Suprapubic skin (tissue), 4 donors: ENCODE measurements at places on chromosomes 13 and 19.

GRCh38 chr13:110874508-110874960 lies 40.3 kb downstream of the ANKRD10 start:
- peak; percentile 89 for DNase-seq

GRCh38 chr13:109095126-109095525 lies 465.7 kb downstream of the MYO16 start:
- DNase-seq, result no peak

- DNase-seq, result peak; percentile 88
These were observed 687 bp downstream of the ILF3 start for GRCh38 chr19:10654610-10655456.

DNA sequence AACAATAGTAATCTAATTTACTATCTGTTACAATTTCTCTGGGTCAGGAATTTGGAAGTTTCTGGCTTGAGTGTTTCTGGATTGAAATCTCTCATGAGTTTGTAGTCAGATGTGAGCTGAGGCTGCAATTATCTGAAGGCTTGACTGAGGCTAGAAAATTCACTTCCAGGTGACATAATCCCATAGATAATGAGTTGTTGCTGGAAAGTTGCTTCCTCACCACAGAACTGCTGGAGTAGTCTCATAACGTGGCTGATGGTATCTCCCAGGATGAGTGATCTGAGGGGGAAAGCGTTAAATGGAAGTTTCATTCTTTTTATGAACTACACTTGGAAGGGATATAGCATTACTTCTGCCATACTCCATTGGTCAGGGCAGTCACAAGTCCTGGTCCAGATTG lies 15.3 kb upstream of the FPR3 start:
- no peak for DNase-seq

- no peak for DNase-seq
These were observed 8.9 kb upstream of the AMER2 start for GRCh38 chr13:25180775-25181537.

GRCh38 chr19:43555185-43555770 lies 20.0 kb downstream of the XRCC1 start:
- no peak for DNase-seq

DNA sequence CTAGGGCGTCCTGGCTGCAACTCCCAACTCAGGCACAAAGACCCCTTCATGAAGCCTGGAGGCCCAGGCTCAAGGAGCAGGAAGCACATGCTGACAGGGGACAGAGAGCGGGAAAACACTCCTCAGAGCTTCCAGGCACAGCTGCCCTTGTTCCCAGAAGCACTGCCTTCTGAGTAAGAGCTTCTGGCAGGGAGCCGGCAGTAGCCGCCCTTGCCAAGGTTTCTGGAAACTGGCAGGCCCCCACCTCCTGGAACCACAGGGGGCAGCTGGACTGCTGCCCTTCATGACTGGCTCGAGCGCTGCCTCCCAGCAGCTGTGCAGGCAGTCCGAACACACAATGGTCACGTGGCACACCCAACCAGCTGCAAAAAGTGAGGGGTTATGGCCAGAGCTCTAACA lies 33.6 kb upstream of the EPHX3 start:
- DNase-seq, result peak; percentile 85

GRCh38 chr13:69947582-69947981 lies 160.0 kb upstream of the ATXN8OS start:
- no peak for DNase-seq

- no peak for DNase-seq
These were observed 217.3 kb downstream of the LHFPL6 start for GRCh38 chr13:39385621-39386231.

DNA sequence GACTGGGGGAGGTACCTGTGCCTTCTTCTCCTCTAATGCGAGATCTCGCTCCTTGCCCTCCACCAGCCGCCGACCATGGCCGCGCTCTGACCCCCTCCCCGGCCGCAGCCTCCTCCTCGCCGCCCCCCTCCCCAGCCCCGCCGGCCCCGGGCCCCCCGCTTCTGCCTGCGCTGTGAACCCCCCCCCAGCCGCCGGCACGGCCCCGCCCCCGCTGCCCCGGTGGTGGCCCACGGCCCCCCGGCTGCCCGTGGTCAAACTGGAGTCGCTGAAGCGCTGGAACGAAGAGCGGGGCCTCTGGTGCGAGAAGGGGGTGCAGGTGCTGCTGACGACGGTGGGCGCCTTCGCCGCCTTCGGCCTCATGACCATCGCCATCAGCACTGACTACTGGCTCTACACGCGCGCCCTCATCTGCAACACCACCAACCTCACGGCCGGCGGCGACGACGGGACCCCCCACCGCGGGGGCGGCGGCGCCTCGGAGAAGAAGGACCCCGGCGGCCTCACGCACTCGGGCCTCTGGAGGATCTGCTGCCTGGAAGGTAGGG lies at the start of gene CACNG8:
Gene CACNG8 (plus strand): TSS at position 51 of the 545 bp plus-strand sequence.
- no peak for DNase-seq

DNA sequence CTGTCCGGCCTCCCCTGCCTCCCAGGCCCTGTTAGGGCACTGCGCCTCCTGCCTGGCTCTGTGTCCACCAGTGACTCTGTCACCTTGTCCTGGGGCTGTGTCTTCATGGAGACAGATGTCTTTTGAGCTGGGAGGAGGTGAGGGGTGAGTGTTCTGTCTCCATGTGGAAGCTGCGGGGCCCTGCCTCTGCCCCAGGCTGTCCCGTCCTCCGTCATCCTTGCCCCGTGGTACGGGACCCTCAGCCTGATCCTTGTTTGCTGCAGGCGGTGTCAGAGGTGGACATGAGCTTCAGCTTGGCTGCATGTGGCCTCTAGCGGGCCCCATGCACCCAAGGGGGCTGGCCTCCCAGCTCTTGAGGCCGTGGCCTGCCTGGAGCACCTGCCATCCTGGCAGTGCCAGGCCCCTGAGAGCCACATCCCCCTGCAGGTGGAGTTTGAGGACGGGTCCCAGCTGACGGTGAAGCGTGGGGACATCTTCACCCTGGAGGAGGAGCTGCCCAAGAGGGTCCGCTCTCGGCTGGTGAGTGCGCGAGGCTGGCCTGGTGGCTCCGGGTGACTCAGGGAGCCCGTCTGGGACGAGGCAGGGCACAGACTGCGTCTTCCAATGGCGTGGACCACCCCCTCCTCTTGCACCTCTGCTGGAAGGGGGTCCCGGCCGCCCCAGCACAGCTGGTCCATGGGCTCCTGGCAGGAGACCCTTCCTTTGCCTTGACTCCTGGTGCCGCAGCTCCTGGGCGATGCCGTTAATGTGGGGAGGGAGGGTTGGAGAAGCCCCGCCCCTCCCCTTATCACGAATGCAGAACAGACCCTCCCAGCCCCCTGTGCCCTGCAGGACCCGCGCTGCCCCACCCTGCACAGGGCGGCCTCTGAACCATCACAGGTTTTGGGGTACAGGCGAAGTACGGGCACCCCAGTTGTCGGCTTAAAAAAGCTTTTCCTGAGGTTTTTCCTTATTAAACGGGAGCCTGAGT lies 181.3 kb downstream of the KDM4B start:
- peak; percentile 64 for DNase-seq

GRCh38 chr13:75425216-75426009 lies 56.6 kb downstream of the TBC1D4 start:
- DNase-seq, result no peak

DNA sequence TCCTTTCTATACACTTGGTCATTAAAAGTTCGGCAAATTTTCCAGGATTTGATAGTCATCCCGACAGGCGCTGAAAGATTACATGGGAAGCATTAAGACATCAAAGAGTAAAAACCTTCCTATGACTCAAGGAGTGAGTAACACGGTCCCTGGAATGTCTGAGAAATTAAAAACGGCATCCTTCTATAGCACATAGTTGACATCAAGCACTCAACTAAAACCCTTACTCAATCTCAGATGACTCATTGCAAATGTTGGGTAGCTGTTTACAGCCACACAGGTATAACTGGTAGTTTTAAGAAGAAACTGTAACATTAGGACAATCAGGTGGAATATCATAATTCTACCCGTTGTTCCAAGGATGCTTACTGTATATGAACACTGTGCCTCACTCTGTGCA lies 6.4 kb upstream of the LGALS13 start:
- DNase-seq, result no peak

DNA sequence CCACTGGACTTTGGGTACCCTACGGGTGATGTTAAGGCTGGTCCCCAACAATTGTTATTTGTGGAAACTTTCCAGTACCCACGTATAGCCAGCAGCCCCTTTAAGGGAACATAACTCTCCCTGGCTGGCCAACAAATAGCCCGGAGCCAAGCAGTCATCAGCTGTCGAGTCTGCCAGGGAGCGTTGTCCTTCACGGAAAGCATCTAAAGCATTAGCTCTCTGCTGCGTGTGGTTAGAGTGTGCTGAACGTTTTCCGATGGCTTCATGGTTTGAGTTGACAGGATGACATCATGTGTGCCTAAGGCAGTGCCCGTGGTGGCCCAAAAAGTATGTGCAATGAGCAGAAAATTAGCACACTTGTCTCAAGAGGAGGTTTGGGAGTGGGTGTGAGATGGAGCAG lies 3.3 kb upstream of the ZNF556 start:
- DNase-seq, result no peak

DNA sequence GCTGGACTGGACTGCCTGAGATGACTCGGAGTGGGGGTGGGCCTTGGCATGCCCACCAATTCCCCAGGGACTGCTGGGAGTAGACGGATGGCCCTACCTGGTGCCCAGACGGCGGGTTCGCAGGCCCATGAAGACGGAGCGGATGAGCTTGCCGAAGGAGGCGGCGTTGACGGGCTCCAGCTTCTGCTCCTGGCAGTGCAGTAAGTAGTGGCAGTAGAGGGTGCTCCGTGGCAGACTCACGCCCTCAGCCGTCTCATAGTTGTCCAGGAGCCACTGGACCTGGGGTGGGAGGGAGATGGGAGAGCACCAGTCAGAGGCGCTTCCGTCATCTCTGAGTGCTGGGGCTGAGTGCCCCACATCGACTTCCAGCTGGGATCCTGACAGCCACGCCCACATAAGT lies 17.6 kb downstream of the DCAF15 start:
- DNase-seq, result no peak

- DNase-seq, result no peak
These were observed 44.5 kb downstream of the VWA8 start for GRCh38 chr13:41916173-41916954.

DNA sequence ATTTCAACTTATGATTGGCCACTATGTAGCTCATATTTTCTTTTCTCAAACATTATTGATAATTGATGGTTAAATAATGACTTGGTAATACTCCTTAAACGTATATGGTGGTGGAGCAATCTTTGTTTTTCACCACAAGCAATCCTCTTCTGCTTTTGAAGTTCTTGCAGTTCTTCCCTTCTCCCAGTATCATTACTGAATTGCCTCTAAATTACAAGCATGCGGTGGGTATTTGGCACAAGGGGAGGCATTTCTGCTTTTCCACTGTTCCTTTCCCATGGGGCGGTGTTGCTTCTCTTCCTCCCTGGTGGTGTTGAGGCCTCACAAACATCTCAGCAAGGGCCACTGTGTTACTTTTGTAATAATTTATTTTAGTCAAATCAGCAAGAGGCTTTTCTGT lies 234.4 kb upstream of the RXFP2 start:
- DNase-seq, result no peak
